ENCODE measurements at places on chromosomes 1 and 21.
A peak's percentile ranks its signal among the peaks of the same experiment; 100 is the strongest.

DNA sequence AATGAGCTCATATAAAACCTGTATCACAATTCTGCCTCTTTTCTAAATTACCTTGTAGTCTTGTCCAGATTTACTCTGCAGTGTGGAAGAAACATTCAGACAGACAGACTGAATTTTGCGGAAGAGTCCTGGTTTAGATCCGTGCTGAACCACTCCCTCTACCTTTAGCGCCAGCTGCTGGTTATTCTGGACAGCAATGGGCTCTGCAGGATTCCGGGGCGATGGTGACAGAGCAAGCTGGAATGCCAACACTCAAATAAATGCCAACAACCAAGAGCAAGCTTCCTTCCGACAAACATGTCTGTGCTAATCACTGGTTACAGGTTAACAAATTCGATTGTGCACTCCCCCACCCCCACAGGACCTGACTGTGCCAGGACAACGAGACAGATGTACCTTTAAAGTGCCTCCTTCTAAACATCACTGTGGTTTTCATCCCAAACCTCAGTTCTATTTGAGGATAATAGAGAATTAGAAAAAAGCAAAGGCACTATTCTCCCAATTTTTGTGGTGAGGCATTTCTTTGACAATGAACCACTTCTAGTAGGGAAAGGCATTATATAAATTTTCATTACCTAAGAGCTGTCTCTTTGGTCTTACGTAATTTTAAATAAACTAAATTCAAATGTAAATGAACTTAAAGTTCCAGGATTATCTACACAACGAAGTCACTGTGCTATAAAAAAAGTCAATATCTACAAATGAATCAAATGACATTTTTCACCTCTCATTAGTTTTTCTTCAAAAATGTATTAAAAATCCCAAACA, 90.4 kb downstream of the INTS7 start:
- DNase-seq, result no peak

- DNase-seq, result peak; percentile 86
Measured at GRCh38 chr1:153568367-153569099, 2.9 kb upstream of the S100A2 start.

DNA sequence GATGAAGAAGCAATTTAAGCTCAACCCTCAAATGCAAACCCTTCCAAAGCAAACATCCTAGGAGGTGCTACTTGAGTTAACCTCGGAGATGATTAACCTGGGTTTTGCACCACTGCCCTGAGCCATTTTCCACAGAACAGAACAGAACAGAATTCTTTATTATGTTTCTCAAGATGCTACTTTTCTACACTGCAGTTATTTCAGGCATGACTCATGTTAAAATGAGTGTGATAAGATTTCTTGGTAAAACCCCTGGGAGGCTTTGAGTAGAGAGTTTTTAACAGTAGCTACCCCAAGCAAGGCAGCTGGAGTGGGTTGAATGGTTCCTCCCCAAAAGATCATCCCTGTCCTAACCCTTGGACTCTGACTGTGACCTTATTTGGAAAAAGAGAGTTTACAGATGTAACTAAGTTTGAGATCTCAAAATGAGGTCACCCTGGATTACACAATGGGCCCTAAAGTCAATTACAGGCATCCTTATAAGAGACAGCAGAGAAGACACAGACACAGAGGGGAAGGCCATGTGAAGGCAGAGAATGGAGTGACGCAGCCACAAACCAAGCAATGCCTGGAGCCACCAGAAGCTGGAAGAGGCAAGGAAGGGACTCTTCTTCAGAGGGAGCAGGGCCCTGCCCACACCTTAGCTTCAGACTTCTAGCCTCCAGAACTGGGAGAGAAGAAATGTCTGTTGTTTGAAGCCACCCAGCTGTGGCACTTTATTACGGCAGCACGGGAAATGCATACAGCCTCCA, 153.4 kb downstream of the ETS2 start:
- DNase-seq, result no peak

DNA sequence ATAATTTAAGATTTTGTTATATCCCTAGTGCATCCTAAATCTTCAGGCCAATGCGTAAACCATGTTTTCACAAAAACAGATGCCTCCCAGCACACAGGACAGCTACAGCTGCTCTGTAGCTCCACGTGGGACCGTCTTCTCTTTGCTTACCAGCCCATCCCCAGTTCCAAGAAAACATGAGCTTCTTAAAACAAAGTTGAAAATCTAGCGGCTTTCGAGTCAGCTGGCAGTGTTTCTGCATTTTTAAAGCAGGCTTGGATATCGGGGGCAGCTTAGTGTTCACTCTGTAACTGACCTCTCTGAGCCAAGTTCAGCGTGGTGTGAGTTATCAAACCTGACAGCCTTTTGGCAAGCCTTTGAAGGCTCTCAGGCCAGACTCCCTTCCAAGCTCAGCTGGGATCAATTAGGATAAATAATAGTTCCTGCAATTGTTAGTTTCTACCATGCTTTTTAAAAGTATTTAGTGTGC, 881.5 kb downstream of the LTN1 start:
- no peak for DNase-seq

GRCh38 chr1:223755992-223756775, 43.8 kb downstream of the CAPN2 start:
- no peak for DNase-seq

- no peak for DNase-seq
Measured at GRCh38 chr1:93969371-93969770, 60.1 kb upstream of the GCLM start.

GRCh38 chr1:81430955-81431623, 369.6 kb upstream of the ADGRL2 start:
- DNase-seq, result no peak

- no peak for DNase-seq
Measured at GRCh38 chr1:86460998-86461397, 7.7 kb upstream of the CLCA1 start.

GRCh38 chr21:45487891-45488600, 54.2 kb downstream of the SLC19A1 start:
- DNase-seq, result no peak
